ENCODE measurements at places on chromosomes 11 and 22.

DNA sequence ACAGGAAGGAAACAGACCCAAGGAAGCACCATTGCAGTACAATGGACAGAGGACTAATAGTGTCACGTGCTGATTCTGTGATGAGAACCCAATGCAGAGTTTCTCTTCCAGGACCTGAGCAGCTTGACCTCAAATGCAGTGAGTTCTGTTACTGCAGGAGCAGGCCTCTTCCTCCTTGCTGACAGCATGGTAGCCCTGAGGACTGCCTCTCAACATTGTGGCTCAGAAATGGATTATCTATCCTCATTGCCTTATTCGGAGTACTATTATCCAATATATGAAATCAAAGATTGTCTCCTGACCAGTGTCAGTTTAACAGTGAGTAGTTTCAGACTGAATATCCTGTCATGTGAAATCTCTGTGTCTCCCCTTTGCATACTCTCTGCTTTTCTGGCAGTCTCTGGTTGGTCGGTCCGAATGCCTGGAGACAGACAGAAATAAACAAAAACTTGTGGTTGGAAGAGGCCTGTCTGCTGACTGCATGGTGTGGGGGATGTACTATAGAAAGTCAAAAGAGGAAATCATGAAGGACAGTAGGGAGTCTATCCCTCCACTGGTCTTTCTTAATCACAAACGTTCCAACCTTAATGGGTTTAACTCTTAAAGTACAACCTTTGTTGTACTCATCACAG, 6.9 kb upstream of the MS4A14 start:
- DNase-seq, result no peak

DNA sequence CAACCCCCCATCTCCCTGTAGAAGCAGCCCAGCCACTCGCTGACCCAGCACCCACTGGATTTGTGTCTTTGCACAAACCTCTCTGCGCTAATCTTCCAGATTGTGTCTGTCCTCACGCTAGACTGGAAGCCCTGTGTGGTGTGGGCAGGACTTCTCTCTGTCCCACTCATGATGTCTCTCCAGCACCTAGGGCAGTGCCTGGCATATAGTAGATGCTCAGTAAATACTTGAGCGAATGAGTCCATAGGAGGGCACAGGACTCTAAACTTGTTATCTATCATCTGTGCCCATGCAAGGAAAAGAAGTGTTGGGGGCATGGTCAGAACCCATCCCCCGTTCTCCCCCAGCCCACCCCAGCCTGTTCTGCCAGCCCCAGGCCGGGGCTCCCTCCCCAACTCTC, 22.9 kb downstream of the RPL3 start:
- no peak for DNase-seq

DNA sequence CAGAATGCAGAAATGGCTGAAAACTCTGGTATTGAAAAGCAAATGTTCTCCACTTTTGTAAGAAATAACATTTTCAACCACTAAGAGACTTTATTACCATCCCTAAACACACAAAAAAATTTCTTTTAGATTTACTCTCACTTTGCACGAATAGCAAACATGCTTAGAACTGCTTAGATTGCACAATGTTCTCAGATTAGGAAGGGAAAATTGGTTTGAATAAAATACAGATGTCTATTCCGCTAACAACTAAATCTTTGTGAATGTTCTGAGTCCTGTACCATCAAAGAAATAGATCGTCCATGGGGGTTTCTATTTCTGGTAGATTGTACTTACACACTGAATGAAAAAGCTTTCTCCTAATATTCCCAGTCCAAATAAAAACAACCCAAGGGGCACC, 40.1 kb downstream of the BDNF start:
- DNase-seq, result no peak

- no peak for DNase-seq
Observed at GRCh38 chr11:92159931-92160330, 64.7 kb upstream of the FAT3 start.

GRCh38 chr22:44430716-44431115, 67.3 kb downstream of the RTL6 start:
- no peak for DNase-seq

DNA sequence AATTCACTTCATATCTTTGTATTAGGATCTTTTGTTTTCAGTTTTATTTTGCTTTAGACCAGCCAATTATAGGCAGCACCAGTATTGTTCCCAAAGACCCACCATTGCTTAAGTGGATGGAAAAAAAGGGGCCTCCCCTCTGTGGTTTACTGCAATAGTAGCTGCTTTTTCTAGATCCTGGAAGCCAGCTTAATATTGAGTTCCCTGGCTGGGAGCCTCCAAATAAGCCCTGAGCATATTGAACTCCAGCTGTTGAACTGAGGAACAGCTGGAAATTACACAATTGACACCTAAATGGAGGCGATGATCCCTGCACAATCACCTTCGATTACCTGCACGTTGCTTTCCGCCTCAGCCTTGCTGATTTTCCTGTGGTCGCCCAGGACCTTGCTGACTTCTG, 576.0 kb downstream of the SOX6 start:
- no peak for DNase-seq

DNA sequence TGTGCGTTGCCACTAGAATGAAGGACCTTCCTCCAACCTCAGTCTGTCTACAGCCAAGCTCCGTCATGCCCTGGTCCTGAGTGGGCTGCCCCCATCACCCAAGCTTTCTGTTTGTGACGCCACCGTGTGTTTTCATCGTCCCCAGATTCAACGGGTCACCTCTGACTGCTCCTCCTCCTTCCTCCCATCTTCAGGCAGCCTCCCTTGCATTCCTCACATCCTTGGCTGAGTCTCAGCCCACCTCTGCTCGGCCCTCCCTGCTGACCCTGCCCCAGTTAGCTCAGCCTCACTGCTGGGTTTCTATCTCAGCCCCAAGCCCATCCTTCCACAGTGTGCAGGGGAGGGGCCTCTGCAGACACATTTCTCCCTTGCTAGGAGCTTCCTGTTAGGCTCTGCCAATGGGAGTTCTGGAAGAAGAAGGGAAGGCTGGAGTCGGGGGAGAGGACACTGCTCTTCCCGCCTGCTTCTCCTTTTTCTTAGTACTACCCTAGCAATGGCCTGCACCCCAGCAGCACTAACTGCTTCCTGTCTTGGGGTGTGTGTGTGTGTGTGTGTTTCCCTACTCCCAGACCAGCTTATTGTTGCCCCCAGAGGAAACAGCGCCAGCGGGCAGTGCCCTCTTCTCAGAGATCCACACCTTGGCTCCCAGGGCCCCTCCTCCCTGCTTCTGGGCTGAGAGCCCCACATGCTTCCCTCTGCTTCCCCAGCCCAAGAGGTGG, 5.2 kb downstream of the IFT27 start:
- no peak for DNase-seq

- DNase-seq, result no peak
Observed at GRCh38 chr22:34609646-34610045, 456.3 kb upstream of the ISX start.

- no peak for DNase-seq
Observed at GRCh38 chr22:19290400-19291217, 910 bp downstream of the CLTCL1 start.

- DNase-seq, result no peak
Observed at GRCh38 chr11:33669598-33670249, 30.9 kb downstream of the C11orf91 start.

DNA sequence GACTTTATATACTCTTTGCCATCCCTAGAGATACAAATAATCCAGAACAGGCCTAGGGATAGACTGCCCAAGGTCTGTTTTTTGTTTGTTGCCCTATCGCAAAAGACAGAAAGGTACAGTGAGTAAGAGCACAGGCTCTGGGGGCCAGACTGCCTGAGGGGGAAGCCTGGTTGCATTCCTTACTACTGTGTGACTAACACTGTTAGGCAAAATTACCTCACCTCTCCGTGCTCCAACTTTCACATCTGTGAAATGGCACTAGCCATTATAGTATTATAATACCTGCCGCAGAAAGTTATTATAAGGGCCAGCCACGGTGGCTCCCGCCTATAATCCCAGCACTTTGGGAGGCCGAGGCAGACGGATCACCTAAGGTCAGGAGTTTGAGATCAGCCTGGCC, 14.5 kb downstream of the SLC35F2 start:
- no peak for DNase-seq

- peak; percentile 74 for DNase-seq
Observed at GRCh38 chr11:63768237-63769041, at the start of gene ZFTA. TSS of gene ZFTA (minus strand) at chr11:63768775. CDS start at chr11:63768622, 153 bp downstream.

- DNase-seq, result no peak
Observed at GRCh38 chr11:108632041-108632704, 32.7 kb upstream of the DDX10 start.

DNA sequence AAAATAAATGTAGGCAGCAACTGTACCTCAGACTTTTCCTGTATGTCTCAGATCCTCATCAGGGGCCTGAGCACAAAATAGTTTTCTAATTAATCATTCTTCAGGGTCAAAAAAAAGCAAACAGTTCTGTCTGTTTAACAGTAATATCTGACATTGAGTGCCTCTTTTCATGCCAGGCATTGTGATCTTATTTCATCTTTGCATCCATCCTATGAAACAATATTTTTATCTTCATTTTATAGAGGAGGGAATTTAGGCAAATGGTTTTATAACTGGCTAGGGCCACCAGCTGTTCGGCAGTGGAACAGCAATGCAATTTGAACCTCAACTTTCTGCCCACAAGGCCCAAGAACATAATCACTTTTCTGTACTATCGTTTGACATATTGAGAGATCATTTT, 145.6 kb downstream of the WNT7B start:
- DNase-seq, result no peak

DNA sequence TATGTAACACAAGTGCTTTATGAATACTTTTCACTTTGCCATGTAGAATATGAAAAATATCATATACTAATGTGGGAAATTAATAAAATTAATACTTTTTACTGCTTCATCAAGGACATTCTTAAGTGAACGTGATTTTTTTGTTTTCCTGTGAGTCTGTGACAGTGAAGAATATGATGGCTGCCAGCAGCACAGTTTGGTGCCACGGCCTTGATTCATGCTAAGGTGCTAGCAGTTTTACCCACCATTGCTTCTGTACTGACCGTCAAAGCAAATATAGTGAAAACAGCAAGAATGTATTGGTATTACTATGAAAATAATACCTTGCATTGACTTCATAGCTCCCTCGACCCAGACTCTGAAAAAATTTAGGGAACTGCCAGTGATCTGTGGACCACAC, 79.7 kb downstream of the APOL5 start:
- no peak for DNase-seq

DNA sequence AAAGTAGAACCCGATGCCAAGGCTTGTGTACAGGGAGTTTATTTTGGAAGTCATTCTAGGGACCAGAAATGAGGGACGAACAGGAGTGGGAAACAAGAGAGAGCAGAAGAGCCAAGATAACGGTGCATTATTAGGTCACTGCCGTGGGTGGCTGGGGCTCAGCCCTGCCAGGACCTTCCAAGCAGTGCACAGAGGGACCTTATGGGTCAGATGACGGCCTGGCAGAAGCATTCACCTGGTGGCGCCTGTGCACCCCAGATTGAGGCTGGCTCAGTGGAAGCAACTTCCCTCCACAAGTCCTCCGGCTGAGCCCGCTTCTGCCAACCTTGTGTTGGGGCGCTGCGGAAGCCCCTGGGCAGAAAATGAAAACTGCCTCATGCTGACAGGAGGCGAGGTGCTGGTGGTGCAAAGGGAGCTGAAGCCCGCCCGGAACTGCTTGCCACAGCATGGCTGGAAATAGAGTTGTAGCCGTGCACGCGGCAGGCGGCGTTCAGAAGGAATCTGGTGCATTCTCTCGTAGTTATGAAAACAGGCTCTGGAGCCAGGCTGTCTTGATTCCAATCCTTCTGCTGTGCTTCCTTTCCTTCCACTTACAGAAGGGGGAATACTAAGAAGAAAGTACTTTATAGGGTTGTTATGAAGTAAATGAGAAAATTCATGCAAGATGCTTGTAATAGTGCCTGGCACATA, 22.2 kb upstream of the TP53I11 start:
- no peak for DNase-seq

Data from activated CD8-positive, alpha-beta memory T cell treated with anti-CD3 and anti-CD28 coated beads, Interleukin-2, amount 50 U/mL, for 4 hours (primary cell).